CD8-positive, alpha-beta memory T cell (primary cell): ENCODE measurements at places on chromosomes 6 and 20.
A peak's percentile ranks its signal among the peaks of the same experiment; 100 is the strongest.

GRCh38 chr6:144689503-144690040, 404.4 kb downstream of the UTRN start:
- DNase-seq = no peak

- DNase-seq = peak; percentile 84
Observed at GRCh38 chr20:56460459-56460858, 8.0 kb upstream of the RTF2 start.

GRCh38 chr6:47290124-47290834, 19.4 kb downstream of the TNFRSF21 start:
- DNase-seq = no peak

DNA sequence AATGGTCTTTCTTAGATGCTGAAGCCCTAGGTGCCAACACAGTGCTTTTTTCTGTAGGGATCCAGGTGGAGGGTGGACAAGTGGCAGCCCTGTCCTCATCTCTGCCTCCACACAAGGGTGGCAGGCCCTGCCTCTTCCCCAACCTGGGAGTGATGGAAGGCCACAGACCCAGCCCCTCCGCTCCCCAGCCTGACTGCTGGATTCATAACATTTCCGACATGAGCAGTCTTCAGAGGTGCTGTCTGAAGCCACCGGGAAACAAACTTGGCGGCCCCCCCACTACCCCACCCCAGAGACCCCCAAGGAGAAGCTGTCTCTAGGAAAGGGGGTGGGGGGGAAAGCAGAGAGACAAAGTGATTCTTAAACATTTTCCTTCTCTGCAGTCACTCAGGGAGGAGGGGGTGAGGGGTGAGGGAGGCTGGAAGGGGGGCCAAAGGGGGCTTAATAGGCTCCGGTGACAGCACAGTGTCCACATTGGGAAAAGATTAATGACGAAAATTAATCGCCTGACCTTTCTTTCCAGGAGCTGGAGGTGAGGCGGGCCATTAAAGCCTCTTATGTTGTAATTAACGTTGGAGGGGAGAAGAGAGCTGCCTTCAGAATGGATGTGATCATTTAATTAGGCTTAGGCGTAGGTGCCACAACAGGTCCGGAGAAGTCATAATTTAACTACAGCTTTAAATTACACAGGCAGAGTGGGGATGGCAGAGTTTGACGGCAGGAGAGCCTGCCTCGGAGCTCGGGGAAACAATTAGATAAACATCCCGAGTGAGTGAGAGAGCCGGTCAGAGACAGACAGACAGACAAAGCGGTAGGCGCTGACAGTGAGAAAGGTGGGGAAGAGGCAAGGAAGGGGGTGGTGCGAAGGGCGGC, 76.8 kb upstream of the FOXP4 start:
- DNase-seq = no peak

DNA sequence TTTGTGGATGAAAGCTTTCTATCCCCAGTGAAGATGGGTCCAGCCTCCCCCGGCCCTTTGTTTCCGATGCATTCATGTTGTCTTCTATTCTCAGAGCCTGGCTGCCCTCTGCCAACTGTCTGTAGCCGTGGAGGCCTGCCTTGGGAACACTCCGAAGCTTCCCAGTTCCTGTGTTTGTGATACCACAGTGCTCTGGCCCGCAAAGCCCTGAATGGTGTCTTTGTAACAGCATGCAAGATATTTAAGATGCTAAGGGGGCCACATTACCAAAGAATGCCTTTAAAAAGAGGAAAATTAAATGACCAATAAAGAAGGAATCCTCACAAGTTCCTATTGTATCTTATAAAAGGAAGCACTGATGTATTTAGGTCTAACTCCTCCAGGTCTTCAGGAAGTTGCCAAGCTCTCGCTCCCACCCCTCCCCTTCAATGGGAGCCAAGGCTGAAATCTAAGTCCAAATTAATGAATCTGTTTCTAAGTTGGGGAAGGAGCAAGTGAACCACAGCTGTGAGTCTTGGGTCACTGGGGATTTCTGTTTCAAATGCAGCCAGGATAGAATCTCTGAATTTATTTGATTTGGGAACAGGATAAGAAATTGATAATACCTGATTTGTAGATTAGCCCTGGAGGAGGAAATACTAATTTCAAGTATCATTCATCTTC, 596.1 kb downstream of the QKI start:
- no peak for DNase-seq

DNA sequence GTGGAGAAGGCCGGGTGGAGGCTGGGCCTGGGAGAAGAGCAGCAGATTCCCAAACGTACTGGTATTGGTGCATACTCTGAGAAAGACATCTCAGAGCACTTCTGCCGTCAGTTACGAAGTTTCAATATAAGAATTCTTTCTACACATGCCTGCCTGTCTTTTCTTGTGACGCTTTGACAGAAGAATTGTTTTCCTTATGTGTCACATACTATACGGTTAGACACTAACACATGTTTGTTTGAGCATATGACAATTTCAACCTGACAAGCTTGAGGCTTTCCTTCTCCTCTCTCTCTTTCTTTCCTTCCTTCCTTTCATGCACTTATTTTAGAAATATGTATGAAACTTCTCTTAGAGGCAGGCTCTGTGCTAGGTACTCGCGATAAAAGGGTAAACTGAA, 360.0 kb downstream of the QKI start:
- DNase-seq = no peak

DNA sequence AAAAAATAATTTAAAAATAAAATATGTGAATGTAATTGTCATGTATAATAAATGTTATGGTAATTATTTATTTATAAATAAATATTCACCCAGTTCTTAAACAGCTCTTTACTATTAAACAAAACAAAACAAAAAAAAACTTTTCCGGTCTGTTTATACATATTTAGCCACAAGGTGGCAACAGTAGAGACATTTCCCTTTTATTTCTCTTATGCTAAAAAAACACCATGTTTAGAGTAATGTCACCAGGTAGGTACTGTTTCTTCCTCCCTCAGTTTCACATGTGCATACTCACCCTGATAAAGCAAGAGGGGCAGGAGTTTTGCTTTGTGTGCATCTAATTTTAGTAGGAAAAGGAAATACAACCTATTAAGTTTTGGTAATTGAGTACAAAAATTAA, 610.4 kb upstream of the IMPG1 start:
- no peak for DNase-seq

- no peak for DNase-seq
Observed at GRCh38 chr6:3409699-3410384, 47.0 kb downstream of the SLC22A23 start.

DNA sequence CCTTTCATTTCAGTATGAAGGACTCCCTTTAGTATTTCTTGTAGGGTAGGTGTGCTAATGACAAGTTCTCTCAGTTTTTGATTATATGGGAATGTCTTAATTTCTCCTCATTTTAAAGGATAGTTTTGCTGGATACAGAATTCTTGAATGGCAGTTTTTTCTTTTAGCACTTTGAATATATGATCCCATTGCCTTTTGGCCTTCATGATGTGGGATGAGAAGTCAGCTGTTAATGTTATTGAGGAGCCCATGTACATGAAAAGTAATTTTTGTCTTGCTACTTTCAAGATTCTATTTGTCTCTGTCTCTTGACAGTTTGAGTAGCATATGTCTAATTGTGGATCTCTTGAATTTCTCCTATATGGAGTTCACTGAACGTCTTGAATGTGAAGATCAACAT, 30.9 kb downstream of the RSPH3 start:
- no peak for DNase-seq

DNA sequence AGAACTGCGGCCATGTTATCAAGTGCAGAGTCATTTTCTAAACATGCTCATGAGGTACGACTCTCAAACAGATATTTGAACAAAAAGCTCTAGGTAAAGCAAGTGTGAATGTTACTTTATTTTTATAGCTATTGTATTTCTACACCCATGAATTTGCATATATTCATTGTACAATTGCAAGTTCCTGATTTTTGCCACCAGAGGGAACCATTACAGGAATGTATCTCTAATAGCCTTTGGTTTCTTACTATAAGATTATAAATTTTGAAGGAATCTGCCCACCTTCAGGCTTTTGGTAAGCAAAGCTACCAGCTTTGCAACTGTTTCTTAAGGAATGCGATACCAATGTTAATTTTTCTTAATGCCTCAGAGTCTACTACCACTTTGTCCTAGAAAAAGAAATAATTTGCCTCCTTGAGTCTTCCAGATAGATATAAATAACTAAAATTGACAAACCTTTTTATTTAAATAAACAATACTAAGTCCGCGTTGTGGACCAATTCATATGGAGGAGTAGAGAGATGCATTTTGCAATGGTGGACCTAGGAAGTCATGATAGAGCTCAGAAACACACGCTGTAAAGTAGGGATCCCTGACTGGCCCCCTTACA, 125.4 kb upstream of the SAMD5 start:
- no peak for DNase-seq

GRCh38 chr6:34090529-34090928, 55.4 kb downstream of the GRM4 start:
- DNase-seq = no peak

- no peak for DNase-seq
Observed at GRCh38 chr6:96194675-96195074, 178.9 kb downstream of the FUT9 start.

DNA sequence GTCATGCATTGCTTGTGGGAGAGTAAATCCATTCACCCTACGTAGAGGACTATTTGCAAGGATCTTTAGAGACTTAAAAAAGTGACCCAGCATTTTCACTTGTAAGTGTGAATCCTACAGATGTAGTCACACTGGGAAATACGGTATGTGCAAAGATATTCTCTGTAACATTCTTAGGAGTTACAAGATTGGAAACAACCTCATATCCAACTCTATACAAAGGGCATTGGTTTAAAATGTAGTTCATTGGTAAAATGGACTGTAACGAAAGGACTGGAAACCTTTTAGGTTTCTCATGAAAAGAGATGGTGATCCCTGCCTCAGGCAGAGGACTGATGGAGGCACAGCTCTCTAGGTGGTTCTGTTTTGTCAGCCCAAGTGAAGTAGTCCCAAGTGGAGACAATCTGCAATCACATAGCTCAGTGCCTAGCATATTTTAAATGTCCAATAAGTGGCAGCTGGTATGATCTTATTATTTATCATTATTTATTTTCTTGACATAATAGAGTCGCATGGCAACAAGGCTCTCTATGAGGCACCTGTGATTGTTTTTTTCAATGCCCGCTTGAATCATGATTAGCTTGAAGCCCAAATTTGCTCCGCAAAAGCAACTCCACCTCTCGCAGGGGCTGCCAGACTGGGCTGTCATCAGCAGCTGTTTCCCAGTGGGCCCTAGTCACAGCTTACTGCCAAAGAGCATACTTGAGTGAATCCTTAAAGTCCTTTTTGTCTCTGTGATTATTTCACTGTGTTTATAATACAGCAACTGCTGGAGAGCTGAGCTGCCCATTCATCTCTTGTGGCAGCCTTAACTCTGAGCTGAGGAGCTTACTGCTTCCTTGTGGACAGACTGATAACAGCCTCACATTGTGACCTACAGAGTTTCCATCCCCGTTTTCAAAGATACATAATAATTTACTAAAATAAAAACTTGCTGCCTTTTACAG, 19.8 kb upstream of the ENPP1 start:
- no peak for DNase-seq

GRCh38 chr6:152124429-152125074, 317.1 kb downstream of the ESR1 start:
- DNase-seq = no peak

GRCh38 chr6:15308435-15309213, 62.8 kb downstream of the JARID2 start:
- DNase-seq = no peak

GRCh38 chr6:31158863-31159855, 770 bp downstream of the TCF19 start:
- DNase-seq = peak; percentile 27

GRCh38 chr6:158213925-158214674, 46.0 kb downstream of the GTF2H5 start:
- DNase-seq = peak; percentile 59

DNA sequence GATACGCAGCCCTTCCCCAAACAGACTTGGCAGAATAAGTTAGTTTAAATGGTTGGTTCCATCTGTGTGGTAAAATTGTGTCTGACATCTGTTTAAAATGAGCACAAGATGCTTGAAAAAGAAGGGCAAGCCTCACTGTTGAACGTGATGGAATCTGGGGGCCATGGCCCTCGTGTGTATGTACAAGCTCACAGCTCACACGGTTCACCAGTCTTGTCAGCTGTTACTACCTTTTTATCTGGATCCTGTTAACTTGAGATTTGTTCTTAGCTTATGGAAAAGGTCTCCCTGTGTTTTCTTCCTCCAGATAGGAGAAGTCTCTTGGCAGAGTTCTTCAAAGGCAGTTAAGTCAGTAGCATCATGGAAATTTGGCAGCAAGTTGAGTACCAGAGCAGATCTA, 270.6 kb downstream of the KHDC1L start:
- no peak for DNase-seq

DNA sequence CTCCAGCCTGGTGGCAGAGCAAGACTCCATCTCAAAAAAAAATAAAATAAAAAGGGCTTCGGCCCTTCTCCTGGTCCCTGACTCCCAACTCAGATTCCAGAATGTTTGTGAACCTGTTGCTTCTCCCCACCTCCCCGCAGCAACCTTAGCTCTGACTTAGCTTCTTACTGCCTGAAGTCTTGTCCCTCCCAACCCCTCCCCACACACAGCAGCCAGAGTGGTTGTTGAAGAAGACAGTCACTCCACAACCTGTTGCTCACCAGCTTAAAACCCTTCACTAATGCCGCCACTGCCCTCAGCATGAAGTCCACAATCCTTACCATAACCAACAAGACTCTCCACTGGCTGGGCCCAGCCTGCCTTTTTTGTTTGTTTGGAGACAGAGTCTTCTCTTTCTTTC, 6.5 kb upstream of the PTPRT start:
- DNase-seq = no peak

DNA sequence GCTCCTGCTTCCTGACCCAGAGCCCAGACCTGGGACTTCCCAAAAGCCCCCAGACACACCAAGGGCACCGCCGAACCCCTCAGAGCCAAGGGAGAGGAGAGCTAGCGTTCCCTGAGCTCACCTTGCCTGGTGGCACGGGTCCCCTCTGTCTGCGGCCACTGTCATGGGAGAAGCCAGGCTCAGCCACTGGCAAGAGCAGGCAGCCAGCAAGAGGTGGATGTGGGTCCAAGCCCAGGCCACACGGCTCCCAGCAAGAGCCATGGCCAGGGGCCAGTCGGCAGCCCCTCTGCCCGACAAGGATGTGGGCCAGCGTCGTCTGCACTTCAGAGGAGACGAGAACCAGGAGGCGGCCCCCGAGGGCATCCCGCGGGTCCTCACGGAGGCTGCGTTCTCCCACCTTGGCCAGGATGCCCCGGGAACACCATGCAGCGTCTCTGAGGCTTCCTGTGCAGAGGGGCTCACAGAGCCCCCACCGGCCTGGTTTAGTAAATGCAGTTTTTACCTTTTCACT, 2.2 kb upstream of the PPDPF start:
- DNase-seq = no peak

GRCh38 chr6:6577735-6578134, 10.8 kb upstream of the LY86 start:
- no peak for DNase-seq

- no peak for DNase-seq
Observed at GRCh38 chr20:32501709-32502108, 83.4 kb downstream of the NOL4L start.
